Caco-2 (cell line): ENCODE measurements at places on chromosomes 7 and 10. TPM values are rescaled to one million over a fixed set of nuclear protein-coding genes. Genes with fewer than 3 reads are reported as not detected.

The NFE2L3 gene
- 38.4 and 39.2 TPM in 2 replicates for total RNA-seq

The UPK3B gene
- 5.3 and 9.1 TPM in 2 replicates for total RNA-seq

The GRID2IP gene
- 0.65 and 0.95 TPM in 2 replicates for total RNA-seq

The CALHM2 gene
- 0.52 and 0.58 TPM in 2 replicates for total RNA-seq

The NXPH1 gene
- total RNA-seq, result 1.2 and 3.1 TPM in 2 replicates

The VGF gene
- total RNA-seq, result 1.2 and 1.3 TPM in 2 replicates

The ITPRID1 gene
- total RNA-seq, result 0.09 and 0.26 TPM in 2 replicates

The OR6V1 gene
- not detected in 2 replicates for total RNA-seq

The PLXNA4 gene
- 0.43 and 0.58 TPM in 2 replicates for total RNA-seq

The MYO1G gene
- 0.19 and 0.36 TPM in 2 replicates for total RNA-seq

GRCh38 chr7:113207441-113207840, 89.1 kb upstream of the SMIM30 start:
- no peak for DNase-seq

DNA sequence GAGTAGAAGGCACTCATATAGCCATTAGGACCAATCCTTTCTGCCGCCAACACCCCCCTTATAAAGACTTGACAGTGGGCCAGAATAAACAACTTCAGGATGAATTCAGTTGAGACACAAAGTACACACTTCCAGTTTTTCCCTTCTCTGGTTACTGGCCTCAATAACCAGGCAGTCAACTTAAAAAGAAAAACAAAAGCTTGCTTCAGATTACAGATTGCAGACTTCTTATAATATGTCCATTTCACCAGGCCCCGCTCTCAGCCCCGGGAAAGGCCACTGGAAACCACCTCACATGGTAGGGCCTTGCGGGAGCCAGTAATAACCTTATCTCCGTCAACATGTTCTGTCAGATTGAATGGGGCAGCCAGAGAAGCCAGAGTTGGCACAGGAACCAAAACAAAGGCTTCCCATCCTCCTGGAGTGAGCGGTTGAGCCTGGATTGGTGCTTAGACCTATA, 108.8 kb downstream of the EGFR start:
- DNase-seq, result no peak

DNA sequence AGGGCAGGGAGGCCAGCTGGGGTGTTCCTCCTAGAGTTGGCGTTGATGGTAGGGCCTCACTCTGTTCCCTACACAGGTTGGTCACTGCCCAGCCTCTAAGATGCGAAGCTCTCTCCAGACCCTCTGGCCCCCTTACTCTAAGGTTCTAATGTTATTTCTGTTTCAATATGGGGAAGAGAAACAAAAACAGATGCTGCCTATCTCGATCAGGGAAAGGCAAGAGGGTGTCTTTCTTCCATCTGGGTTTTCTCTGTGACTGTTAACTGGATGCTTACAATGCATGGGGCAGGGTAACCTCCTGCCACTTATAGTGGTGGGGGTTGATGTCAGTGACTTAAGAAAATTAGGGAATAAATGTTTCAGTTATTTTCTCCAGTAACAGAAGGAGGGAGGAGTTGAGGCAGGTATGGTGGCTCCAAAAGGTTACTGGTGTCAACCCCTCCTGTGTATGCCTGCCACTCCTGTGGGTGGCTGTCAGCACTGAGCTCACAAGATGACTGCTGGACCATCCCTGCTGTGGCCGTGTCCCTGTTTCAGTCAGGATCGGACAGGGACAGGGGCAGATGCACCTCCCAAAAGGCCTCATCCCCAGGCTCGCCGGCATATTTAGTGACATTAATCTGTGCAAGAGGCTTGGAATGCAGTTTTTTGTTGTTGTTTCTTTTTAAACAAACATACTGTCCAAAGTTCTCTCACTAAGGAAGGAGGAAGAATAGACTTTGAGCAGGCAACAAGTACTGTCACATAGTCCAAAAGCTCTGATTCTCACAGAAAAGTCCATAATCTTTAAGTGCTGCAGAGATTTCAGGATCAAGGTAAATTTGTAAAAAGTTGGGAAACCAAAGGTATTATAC, 39.6 kb upstream of the SYPL1 start:
- DNase-seq, result no peak

DNA sequence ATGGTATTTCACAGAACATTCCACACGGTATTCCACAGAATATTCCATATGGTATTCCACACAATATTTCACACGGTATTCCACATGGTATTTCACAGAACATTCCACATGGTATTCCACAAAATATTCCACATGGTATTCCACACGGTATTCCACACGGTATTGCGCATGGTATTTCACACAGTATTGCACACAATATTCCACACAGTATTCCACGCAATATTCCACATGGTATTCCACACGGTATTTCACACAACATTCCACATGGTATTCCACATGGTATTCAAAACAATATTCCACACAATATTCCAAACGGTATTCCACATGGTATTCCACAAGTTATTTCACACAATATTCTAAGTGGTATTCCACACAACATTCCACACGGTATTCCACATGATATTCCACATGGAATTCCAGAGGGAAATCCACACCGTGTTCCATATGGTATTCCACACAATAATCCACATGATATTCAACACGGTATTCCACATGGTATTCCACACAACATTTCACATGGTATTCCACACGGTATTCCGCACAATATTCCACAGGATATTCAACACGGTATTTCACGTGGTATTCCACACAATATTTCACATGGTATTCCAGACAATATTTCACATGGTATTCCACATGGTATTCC, 136.7 kb upstream of the CHST15 start:
- DNase-seq, result no peak

DNA sequence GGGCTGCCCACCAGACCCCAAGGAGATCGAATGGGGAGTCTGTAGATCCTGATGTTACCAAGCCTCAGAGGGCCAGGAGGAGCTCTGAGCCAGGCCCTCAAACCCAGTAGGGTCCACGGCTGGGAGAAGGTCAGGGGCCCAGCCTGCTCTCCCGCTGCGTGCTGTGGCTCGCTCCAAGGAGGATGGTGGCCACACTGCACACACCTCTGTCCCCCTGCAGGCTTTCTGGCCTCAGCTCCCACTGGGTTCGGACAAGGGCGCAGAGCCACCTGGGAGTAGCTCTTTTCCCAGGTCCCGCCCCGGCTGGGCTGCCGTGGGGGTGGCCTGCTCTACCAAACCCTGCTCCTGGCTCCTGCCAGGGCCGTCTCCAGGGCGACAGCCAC, 175.8 kb downstream of the ZNF248 start:
- no peak for DNase-seq

DNA sequence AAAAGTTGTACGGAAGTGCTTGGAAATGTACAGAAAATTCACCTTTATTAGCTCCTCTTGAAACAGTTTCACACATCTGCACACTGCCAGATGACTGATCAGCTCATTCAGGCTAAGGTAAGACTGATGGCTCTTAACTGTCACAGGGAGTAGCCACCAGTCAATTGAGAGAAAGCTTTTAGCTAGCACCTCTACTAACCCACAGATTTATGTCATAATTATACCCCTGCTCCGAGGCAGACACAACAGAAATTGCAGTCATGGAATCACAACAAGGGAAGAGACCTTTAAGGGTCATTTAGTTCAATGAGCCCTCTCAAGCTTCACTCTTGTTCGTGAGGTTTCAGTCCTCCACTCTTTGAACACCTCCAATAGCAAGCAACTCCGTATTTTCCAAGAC, 235.4 kb downstream of the TRIL start:
- DNase-seq, result no peak

GRCh38 chr10:47287805-47288204, 12.2 kb upstream of the GDF10 start:
- DNase-seq, result no peak

GRCh38 chr10:125820701-125821100, 2.4 kb downstream of the UROS start:
- no peak for DNase-seq

GRCh38 chr7:39285256-39285655, 280.9 kb upstream of the YAE1 start:
- no peak for DNase-seq

DNA sequence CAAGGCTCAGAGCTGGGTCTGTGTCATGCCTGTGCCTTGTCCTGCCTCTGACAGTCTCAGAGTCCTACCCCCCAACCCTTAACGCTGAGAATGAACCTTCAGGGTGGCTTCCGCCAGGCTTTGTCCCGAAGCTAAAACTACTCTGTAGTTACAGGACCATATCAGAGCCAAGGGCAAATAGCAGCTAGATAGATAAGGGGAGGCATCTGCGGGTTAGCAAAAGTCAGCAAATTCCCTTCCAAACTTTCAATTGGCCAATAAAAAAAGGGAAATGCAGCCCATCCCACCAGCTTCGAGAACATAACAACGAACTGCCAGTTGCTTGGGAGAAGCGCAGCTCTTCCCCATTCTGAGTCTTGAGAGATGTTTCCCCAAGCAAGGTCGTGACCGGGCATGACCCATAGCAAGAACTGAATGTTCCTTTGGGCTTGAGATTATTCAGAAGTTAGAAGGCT, 17.7 kb downstream of the CCL24 start:
- no peak for DNase-seq

- no peak for DNase-seq
Measured at GRCh38 chr10:58064714-58065528, 202.8 kb downstream of the IPMK start.

GRCh38 chr7:37285706-37286453, 162.8 kb downstream of the ELMO1 start:
- DNase-seq, result no peak

DNA sequence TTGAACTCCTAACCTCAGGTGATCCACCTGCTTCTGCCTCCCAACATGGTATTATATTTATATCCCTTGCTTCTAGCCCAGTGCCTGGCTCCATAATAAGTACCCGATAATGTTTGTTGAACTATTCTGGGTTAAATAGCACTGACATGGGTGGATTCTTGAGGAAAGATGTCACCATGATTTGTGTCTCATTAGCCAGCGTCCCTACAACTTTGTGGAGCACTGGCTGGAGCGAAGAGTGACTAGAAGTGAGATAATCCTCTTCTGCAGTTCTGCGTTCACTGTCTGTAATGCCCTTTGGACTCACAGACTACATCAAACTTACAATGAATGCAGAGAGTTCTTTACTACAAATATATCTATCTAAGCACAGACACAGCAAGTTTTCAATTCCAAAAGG, 16.9 kb upstream of the AKR1E2 start:
- DNase-seq, result no peak

DNA sequence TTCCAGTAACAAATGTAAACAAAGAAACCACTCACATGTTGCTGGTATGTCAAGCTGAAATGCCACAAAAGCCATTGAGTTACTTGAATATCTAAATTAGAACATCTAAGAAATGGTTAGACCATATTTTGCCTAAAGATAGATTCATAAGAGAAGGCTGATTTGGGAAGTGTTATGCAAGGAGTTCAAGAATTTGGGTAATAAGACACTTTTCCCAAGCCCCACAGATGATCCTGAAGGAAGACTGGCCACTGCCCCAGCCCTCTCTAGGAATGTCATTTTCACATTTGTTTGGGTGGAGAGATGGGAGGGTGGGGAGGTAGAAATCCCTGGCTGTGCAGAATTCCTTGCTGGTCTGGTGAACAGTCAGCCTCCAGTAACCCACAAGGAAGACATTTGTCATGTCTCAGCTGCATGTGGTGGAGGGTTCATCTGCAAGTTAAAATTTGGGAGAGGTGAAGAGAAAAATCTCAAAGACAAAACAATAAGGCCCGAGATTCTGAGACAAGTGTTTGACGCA, 427.2 kb upstream of the KLF6 start:
- no peak for DNase-seq

DNA sequence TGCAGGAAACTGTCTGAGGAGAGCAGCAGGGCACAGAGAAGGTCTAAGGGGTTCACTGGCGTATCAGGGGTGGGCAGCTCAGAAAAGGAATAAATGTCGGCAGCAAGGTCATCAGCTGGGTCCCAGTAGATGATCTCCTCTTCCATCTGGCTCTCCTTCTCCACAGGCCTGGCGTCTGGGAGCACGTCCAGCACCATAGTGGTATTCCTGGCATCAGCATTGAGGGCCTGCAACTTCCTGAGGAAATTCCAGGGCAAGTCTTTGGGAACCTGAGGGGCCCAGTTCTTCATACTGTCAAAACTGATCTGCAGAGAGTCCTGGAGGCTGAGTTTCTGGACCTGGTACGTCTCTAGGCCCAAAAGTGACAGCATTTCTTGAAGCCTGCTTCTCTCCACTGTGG, 9.6 kb upstream of the MRPS24 start:
- DNase-seq, result no peak

DNA sequence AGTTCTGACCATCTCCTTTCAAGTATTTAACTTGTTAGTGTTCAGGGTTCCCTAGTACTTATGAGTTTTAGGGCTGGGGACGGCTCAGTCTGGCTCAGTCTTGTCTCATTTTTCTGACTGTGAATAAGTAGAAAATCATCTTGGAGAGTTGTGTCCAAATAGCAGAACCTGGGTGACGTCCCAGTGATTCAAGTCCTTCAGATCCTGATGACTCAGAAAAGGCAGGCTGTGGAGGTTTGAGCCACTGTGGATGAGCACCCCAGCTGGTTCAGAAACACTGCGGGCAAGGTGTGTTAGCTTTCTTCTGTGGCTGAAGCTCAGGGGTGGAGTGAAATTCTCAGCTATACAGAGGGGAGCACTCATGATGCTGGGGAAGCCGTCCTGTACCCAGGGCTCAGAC, 154.4 kb upstream of the NPY start:
- no peak for DNase-seq

DNA sequence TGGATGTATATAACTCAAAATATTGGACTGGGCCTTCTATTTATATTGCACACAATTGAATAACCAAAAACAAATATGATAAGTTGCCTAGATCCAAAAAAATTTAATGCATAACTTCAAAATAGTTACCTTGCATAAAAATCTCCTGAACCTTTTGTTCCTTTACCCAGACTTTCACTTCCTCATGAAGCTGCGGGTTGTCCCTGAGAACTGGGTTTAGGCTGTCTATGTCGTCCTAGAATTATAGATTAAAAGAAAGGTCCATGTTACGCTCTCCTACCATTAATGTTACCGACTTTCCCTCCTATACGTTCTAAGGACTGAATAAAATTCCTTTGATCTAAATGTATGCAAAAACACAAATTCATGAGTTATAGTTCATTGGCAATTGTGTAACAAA, 86.6 kb downstream of the NRBF2 start:
- no peak for DNase-seq

DNA sequence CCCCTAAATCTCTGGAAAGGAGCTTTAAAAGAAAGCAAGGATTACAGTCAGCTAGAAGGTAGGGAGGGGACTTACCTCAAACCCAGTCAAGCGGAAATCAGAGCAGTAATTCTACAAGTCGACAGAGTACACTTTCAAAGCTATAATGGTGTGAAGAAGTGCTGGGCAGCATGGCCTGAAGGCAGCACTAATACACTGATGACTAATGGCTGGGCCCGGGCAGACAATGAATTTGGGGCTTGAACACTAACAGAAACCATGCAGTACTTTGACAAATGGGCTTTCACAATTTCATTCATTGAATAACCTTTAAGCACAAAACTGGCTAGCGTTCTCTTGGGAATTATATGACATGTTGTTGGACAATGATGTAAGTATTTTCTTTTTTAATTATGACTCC, 4.7 kb downstream of the GLI3 start:
- no peak for DNase-seq

- DNase-seq, result no peak
Measured at GRCh38 chr10:88455831-88456230, 127.3 kb downstream of the RNLS start.
